Diencephalon (tissue), 1 donor: ENCODE measurements at places on chromosomes 2 and 18. TPM values are rescaled to one million over a fixed set of nuclear protein-coding genes. Genes with fewer than 3 reads are reported as not detected.

GRB14 gene
- total RNA-seq, result 12.5 TPM

HOXD8 gene
- not detected for total RNA-seq

CCDC121 gene
- 6.7 TPM for total RNA-seq

MALL gene
- 2.5 TPM for total RNA-seq

LPIN1 gene
- total RNA-seq, result 36.0 TPM

PSME4 gene
- total RNA-seq, result 42.9 TPM

ABCG8 gene
- total RNA-seq, result 1.2 TPM

TXNDC9 gene
- 56.1 TPM for total RNA-seq

CEBPZ gene
- total RNA-seq, result 52.8 TPM

LIMS4 gene
- total RNA-seq, result not detected

RAD51AP2 gene
- 1.2 TPM for total RNA-seq
